ENCODE measurements at places on chromosomes 6 and 20. TPM values are rescaled to one million over a fixed set of nuclear protein-coding genes. Genes with fewer than 3 reads are reported as not detected.
A peak's percentile ranks its signal among the peaks of the same experiment; 100 is the strongest.

DNA sequence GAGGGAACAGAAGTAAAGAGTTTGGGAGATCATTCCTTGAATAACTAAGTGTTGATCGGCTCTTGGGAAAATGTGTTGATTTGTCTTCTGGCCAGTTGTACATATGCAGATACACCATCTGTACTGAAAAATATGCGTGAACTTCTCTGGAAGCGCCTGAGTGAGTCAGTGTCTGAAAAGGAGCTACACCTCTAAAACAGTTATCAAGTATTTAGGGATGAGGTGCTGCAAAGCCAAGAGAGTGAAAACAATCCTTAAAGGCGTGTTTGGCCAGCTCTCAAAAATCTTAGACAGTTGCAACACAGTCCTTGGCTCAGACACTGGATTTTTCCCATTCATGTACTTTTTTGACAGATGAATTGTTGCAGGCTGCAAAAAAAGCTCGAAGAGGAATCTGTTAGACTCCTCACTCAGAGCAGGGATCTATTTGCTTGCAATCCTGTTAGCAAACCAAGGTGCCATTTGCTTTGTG lies 61.3 kb downstream of the BMP6 start:
- H3K4me1 ChIP-seq, result peaks cover 12% of the 10 kb centered on the region
- no peak overlapping the region for H3K4me3 ChIP-seq
- no peak for DNase-seq
- H3K27me3 ChIP-seq, result no peaks in the 10 kb centered on the region

DNA sequence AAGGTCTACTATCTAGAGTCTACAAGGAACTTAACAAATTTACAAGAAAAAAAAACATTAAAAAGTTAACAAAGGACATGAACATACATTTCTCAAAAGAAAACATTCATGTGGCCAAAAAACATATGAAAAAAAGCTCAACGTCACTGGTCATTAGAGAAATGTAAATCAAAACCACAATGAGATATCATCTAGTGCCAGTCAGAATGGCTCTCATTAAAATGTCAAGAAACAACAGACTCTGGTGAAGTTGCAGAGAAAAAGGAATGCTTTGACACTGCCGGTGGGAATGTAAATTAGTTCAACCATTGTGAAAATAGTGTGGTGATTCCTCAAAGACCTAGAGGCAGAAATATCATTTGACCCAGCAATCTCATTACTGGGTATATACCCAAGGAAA lies 48.3 kb downstream of the OGFRL1 start:
- DNase-seq, result no peak
- no peaks in the 10 kb centered on the region for H3K4me1 ChIP-seq
- H3K27me3 ChIP-seq, result no peaks in the 10 kb centered on the region
- H3K36me3 ChIP-seq, result no peaks in the 10 kb centered on the region

GRCh38 chr20:45014671-45015415 lies 48.5 kb downstream of the STK4 start:
- H3K27me3 ChIP-seq, result no peaks in the 10 kb centered on the region
- H3K4me3 ChIP-seq, result no peak overlapping the region
- DNase-seq, result no peak
- peaks cover 7% of the 10 kb centered on the region for H3K4me1 ChIP-seq

- peak within 1 kb of the TSS; percentile 89 for H3K27ac ChIP-seq
- H3K4me3 ChIP-seq, result peak within 1 kb of the TSS; percentile 52
- peaks cover 42% of the 10 kb centered on the region for H3K27me3 ChIP-seq
- DNase-seq, result peak; percentile 86
Measured at GRCh38 chr6:3751077-3751729, at the start of gene PXDC1. Gene PXDC1 (minus strand): TSS chr6:3751713. CDS start chr6:3751531, 182 bp downstream.

DNA sequence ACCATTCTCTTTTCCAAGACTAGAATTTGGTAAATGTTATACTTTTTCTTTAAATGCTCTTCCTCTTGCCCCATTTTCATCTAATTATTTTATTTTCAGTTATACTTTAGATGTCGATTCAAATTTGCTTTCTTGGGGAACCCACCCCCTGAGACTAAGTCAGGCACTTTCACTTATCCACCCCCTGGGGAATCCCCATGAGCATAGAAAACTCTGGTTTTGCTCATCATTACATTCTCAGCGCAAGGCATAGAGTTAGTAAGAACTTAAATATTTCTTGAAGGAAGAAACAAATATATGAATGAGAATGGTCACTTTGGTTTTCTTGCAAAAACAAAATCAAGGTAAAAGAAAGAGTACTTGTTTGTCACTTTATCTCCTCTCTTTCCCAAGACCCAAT lies 25.1 kb upstream of the HSF2 start:
- H3K27me3 ChIP-seq, result no peaks in the 10 kb centered on the region
- H3K4me3 ChIP-seq, result no peak overlapping the region
- no peaks in the 10 kb centered on the region for H3K36me3 ChIP-seq
- no peak for DNase-seq
- H3K27ac ChIP-seq, result no peak overlapping the region

DNA sequence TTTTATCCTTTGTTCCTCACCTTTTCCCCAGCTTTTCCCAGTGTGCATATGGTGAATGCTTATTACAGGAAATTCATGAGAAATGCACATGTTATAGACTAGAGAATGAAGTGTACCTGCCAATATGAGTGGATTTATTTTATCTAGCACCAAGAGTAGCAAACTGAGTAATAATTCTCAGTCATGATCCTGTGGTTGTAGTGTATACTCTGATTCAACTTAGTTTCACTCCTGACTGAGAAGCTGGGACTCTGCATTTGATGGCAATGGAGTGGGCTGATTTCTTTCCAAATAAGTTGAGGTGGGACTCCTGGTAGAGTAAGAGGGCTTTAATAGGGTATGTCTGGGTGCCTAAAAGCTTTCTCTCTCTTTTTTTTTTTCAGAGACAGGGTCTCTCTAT lies 4.0 kb downstream of the ABT1 start:
- H3K27me3 ChIP-seq, result no peaks in the 10 kb centered on the region
- H3K4me3 ChIP-seq, result no peak overlapping the region
- H3K36me3 ChIP-seq, result peaks cover 32% of the 10 kb centered on the region
- DNase-seq, result no peak

DNA sequence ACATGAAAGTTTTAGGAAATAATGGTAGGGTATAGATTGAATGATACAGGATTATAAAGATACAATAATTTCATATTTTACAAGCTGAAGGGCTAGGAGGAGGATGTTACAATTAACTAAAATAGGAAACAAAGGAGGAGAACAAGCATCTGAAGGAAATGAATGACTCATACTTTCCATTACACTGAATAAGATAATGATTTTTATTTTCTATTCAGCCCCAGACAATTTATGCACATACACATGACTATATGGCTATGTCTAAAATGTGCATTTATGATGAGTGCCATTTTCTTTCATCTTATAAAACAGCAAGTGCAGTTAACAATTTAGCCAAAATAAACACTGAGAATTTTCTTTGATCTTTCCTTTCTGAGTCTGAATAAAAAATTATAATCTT lies 994.6 kb upstream of the ADGRB3 start:
- H3K27ac ChIP-seq, result no peak overlapping the region
- no peak for DNase-seq
- no peaks in the 10 kb centered on the region for H3K27me3 ChIP-seq
- no peaks in the 10 kb centered on the region for H3K36me3 ChIP-seq

DNA sequence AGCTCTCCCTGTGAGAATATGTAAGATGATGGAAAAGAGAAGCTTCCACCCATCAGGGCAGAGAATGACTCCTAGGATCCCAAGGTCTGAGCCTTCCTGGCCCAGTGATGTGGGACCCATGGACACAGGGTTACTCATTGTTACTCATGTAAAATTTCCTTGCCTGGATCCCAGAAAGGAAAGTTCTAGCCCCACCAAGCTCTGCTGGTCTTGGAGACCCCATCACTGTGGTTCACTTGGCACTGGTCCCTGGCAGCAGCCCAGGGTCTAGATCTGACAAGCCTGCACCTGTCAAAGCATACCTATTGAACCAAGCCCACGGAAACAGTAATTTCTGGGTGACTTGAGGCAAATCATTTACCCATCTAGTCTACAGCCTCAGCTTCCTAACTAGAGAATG lies 22.1 kb downstream of the MDGA1 start:
- no peak overlapping the region for H3K4me3 ChIP-seq
- H3K27me3 ChIP-seq, result no peaks in the 10 kb centered on the region
- H3K4me1 ChIP-seq, result no peaks in the 10 kb centered on the region
- H3K36me3 ChIP-seq, result no peaks in the 10 kb centered on the region
- no peak overlapping the region for H3K27ac ChIP-seq

GRCh38 chr20:62132421-62132820 lies 10.1 kb downstream of the LSM14B start:
- DNase-seq, result no peak
- no peak overlapping the region for H3K4me3 ChIP-seq
- H3K27ac ChIP-seq, result peak overlapping the region; percentile 57
- peaks cover 72% of the 10 kb centered on the region for H3K36me3 ChIP-seq
- no peaks in the 10 kb centered on the region for H3K27me3 ChIP-seq

GRCh38 chr6:158000530-158001307 lies 19.1 kb downstream of the SYNJ2 start:
- H3K36me3 ChIP-seq, result no peaks in the 10 kb centered on the region
- DNase-seq, result peak; percentile 49
- no peak overlapping the region for H3K27ac ChIP-seq
- no peaks in the 10 kb centered on the region for H3K27me3 ChIP-seq

DNA sequence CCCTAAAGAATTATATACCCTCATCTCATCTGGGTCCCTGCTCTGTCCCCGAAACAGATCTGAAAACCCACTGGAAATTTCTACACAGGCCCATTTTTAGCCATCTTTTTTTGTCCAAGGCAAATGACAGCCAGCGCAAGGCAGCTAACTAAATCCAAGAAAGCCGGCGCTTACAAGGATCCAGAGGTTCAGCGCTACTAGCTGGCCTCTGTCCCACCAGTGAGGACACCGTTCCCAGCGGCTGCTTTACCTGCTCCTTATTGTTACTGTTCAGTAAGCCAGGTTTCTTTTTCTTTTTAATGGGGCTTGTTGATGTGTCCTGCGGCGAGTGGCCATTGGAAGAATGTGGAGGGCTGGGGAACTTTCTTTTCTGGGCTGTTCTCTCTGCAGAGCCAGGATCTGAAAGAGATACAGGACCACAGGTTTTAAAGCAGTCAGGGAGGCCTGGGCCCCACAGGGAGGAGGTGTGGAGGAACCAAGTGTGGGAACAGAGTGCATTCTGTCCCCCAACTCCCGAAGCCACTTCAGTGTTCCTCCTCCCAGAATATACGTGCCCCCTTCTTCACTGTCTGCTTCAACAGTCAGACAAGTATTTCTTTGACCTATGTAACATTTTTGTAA lies 46.6 kb downstream of the ZMYND8 start:
- peaks cover 60% of the 10 kb centered on the region for H3K4me1 ChIP-seq
- H3K27ac ChIP-seq, result no peak overlapping the region
- H3K4me3 ChIP-seq, result no peak overlapping the region
- no peak for DNase-seq
- peaks cover 27% of the 10 kb centered on the region for H3K36me3 ChIP-seq
- no peaks in the 10 kb centered on the region for H3K27me3 ChIP-seq

DNA sequence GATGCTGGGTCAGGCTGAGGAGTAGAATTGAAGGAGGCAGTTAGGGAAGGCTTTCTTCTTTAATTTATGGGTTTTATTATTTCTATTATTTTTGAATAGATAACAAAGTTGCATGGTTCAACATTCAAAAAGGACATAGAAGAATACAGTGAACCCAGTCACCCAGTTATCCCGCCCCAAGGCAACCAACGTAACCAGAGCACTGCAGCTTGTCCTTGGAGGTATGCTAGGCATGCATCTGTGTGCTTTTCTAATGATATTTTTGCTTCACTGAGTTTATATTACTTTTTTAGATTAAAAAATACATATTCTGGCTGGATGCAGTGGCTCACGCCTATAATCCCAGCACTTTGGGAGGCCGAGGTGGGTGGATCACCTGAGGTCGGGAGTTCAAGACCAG lies 47.4 kb upstream of the DSN1 start:
- H3K27me3 ChIP-seq, result no peaks in the 10 kb centered on the region
- H3K4me3 ChIP-seq, result no peak overlapping the region
- no peak overlapping the region for H3K27ac ChIP-seq
- H3K36me3 ChIP-seq, result peaks cover 3% of the 10 kb centered on the region
- no peaks in the 10 kb centered on the region for H3K4me1 ChIP-seq

- H3K4me1 ChIP-seq, result peaks cover 10% of the 10 kb centered on the region
- no peaks in the 10 kb centered on the region for H3K36me3 ChIP-seq
- H3K27me3 ChIP-seq, result no peaks in the 10 kb centered on the region
- no peak overlapping the region for H3K4me3 ChIP-seq
Measured at GRCh38 chr6:13216236-13217014, 111.9 kb downstream of the TBC1D7 start.

- no peak for DNase-seq
- no peak overlapping the region for H3K27ac ChIP-seq
- H3K4me3 ChIP-seq, result no peak overlapping the region
- H3K4me1 ChIP-seq, result no peaks in the 10 kb centered on the region
- no peaks in the 10 kb centered on the region for H3K27me3 ChIP-seq
- no peaks in the 10 kb centered on the region for H3K36me3 ChIP-seq
Measured at GRCh38 chr20:48387675-48388074, 440.1 kb downstream of the PREX1 start.

GRCh38 chr6:51891784-51892183 lies 195.6 kb downstream of the PKHD1 start:
- no peak overlapping the region for H3K4me3 ChIP-seq
- no peak overlapping the region for H3K27ac ChIP-seq
- H3K27me3 ChIP-seq, result peaks cover 6% of the 10 kb centered on the region
- H3K36me3 ChIP-seq, result no peaks in the 10 kb centered on the region
- no peak for DNase-seq
- H3K4me1 ChIP-seq, result no peaks in the 10 kb centered on the region

GRCh38 chr6:4271761-4272470 lies 136.5 kb upstream of the ECI2 start:
- no peak for DNase-seq
- H3K27me3 ChIP-seq, result no peaks in the 10 kb centered on the region
- H3K36me3 ChIP-seq, result no peaks in the 10 kb centered on the region

DNA sequence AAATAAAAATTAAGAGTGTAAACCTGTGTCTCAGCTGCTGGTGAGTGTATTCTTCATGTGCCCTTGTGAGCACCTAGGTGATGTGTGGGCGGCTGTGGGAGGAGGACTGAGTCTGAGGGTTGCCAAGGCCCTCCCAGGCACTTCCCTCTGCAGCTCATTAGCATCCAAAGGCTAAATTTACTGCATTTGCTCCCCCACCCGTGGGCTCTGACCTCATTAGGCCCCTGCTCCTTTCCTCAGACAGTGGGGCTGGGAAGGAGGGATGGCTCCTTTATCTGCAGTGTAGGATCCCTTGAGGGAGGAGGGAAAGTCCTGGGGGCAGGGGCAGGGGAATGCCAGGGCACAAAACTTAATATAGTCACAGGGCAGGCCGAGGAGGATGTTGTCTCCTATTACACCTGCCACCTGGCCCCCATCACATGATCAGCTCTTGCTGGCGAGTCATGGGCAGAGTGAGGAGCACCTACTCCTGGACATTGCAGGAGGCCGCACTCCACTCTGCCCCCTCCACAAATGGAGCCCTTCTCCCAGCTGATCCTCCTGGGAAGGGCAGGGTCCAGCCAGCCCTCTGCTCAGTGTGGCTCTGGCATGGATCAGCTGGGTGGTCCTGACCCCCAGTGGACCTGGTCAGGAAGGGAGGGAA lies 133.2 kb downstream of the MRPL14 start:
- no peaks in the 10 kb centered on the region for H3K36me3 ChIP-seq
- H3K27ac ChIP-seq, result no peak overlapping the region
- no peak overlapping the region for H3K4me3 ChIP-seq

Gene GSTA1
- polyA plus RNA-seq, result not detected

Gene PSORS1C2
- polyA plus RNA-seq, result not detected

Gene TNNC2
- polyA plus RNA-seq, result 3.4 TPM

Gene ATP9A
- 1.2 TPM for polyA plus RNA-seq

Gene FGD2
- polyA plus RNA-seq, result 63.4 TPM

Gene GRM4
- polyA plus RNA-seq, result not detected

Gene BHLHE23
- polyA plus RNA-seq, result not detected

Gene TPBG
- polyA plus RNA-seq, result 3.2 TPM

Gene SULF2
- polyA plus RNA-seq, result 5.5 TPM
